Stimulated activated CD8-positive, alpha-beta memory T cell treated with anti-CD3 and anti-CD28 coated beads, Interleukin-4, amount 100 ng/mL, for 4 hours (primary cell): ENCODE measurements at places on chromosomes 4 and X.

DNA sequence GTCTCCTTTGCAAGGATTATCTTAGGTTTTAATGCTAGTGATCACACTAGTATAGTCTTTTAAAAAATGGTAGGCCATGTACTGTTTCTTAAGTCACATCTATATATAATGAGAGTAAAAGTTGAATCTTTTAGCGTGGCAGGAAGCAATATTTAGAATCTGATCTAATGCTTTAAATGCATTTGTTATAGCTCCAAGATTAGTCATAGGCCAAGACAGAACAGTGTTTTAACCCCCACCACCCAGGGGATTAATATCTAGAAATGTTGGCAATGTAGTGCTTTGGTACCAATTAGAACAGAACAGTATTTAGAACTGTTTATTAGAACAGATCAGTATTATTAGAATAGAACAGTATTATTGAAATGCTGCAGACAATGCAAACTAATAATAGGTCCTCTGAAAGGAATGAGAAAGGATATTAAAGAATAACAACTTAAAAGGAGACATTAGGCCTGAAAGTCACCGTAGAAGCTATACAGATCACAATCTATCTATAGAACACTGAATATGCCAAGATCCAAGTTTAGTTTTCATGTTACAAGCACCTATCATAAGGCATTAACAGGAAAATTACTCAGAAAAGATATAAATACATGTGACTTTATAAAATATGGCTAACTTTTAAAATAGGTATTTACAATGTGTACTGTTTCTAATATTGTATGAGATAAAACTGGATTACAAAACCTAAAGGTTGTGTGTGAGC is 146.2 kb downstream of the NPNT start:
- DNase-seq, result no peak

DNA sequence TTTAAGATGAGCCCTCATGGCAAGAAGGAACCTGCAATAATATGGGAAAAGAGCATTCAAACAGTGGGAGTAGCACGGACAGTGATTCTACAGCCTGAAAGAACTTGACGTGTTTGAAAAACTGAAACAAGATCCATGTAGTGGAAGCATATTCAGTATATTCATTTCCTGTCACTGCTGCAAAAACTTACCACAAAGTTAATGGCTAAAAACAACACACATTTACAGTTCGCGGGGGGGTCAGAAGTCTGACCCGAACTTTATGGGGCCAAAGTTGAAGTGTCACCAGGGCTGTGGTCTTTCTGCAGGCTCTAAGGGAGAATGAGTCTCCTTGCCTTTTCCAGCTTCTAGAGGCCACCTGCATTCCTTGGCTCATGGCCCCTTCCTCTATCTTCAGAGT is 52.6 kb upstream of the ARX start:
- no peak for DNase-seq

- no peak for DNase-seq
These were observed 1.3 kb downstream of the BGN start for GRCh38 chrX:153495903-153496589.

DNA sequence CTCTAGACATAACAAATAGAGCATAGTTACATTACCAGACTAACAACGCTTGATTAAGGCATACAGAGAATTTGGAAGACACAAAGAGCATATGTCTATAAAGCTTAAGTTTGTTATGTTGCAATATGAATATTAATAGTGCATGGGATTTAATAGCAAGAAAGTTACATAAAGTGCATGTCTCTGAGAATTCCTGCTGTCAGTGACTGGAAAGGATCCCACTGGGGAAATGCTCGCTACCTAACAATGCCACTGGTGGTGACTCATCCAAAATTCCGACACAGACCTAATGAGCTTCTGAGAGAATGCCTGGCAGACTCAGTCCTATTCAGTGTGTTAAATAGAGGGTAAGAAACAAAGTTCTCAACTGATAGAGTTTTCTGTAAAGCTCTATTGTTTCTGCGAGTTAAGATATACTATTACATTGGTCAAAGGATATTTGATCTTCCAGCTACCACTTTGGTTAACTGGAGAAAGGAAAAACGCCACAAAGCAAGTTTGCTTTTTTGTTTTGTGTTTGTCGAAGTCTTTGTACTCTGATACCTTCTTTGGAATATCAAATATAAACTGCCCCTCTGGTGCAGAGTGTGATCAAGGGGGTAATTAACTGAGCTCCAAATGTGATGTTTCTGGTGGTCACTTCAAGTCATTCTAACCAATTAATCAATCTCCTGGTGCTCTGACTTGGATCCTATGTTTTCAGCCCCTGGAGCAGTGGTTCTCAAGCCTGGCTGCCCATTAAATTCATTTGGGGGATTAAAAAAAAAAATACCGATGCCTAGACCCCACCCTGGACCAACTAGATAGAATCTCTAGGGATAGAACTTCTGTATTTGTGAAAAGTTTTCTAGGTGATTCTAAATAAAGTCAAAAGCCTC is 107.9 kb downstream of the PALLD start:
- DNase-seq, result no peak

- DNase-seq, result no peak
These were observed 40.5 kb downstream of the FRYL start for GRCh38 chr4:48739560-48740019.

DNA sequence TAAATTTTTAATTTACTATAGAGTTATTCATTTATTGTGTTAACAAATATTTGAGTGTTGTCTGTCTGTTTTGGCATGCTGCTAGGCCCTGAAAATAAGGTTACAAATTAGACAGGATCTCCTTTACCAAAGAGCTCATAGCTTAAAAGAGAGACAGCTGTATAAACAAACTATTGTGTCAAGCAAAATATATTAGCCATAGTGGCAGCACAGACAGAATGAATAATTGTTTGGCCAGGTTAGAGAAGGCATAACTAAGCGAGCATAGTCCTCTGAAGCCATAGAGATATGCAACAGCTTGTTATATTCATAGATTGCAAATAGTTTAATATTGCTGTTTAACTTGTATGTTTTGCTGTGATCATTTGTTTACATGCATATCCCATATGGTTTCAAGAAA is 66.7 kb upstream of the NDUFC1 start:
- no peak for DNase-seq

DNA sequence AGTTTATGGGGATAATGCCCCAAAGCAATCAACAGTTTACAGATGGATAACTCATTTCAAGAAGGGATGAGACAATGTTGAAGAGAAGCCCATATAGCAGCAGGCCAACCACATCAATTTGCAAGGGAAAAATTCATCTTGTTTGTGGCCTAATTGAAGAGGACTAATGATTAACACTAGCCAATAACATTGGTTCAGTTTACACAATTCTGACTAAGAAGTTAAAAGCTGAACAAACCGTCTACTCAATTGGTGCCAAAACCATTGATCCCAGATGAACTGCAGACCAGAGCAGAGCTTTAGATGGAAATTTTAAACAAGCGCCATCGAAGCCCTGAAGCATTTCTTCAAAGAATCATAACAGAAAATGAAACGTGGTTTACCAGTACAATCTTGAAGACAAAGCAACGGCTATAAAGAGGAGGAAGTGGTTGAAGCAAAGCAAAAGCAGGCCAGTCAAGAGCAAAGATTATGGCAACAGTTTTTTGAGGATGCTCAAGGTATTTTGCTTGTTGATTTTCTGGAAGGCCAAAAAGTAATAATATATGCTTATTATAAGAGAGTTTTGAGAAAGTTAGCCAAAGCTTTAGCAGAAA is 20.5 kb upstream of the BLTP1 start:
- no peak for DNase-seq

DNA sequence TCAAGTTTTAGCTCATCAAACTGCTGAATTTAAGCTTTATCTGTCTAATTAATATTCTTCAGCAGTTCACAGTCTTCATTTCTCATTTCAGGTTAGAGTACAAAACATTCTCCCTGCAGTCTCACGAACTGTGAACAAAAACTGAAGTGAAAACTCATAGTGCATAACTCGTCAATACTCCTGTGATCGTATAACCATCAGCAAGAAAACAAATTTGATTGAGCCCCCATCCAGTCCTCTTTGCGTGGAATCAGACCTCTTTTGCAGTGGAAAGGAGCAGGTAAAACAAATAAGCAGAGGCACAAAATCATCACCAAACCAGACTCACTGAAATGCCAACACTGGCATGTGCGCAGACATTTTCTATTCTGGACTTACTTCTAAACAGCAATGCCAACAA is 12.7 kb downstream of the ADAM29 start:
- no peak for DNase-seq

DNA sequence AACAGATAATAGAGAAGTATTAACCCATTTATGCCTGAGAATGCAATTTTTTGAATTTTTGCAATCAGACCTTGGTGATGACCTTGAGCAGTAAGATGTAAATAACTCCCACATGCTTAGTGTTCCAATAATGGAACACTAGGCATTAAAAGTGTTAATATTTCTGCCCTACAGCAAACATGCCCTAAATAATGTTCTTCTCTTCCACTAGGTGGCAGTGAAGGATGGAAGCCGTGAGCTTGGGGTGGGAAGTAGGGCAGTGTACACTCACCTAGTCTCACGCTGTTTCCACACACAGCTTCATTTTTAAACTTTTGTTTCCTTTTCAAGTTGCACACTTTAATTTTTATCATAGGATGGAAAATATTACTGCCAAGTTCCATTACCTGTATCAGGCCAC is 613.1 kb upstream of the HS3ST1 start:
- no peak for DNase-seq

GRCh38 chr4:31156221-31156620 is 436.1 kb downstream of the PCDH7 start:
- no peak for DNase-seq

DNA sequence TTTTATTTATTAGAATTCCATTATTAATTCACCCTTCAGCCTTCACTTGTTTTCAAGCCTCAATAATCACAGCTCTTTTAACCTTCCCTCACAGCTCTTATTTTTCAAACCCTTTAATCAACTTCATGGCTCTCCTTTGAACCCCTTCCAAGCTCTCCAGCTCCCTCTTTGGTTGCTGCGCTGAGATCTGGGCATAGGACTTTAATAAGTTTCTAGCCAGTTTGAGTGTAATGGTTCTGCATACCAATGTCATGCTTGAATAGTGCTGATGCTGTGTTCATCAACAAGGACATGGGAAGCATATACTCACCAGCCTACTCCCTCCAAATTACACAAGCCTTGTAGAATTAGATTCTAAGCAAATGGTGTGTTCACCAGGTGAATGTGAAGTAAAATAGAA is 3.5 kb upstream of the RNF212 start:
- no peak for DNase-seq

DNA sequence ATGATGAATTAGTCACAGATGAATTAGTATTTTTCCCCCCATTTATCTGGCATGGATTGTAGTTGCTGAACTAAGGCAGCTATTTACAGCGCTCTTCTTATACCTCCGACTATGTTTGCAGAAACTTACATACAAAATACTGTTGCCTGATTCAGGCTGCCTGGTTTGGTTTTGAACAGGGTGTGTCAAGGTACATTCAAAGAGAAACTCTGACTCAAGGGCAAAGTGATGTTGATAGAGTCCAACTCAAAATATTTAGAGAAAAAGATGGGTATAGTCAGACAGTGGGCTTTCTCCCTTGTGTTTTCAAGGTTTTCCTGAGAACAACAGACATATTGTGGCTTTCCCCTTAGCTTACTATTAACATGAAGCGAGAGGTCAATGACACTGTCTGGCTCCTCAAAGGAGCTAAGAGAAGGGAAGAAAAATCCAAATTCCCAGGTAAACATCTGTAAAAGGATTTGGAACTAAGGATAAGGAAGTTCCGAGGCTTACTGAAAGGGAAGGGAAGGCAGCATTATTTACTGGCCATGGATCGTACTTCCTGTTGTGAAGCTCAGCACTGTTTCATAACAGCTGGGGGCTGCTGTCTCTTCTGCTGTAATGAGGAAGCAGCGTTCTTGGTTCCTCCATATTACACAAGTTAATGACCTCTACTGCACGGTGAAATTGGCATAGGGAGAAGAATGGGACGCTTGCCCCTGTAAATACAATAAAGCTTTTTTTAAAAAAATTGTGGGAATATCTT is 30.9 kb downstream of the FAM9C start:
- DNase-seq, result no peak

- DNase-seq, result no peak
These were observed 82.0 kb downstream of the HAUS3 start for GRCh38 chr4:2159931-2160330.

GRCh38 chr4:149065753-149066152 is 623.5 kb upstream of the NR3C2 start:
- DNase-seq, result no peak

DNA sequence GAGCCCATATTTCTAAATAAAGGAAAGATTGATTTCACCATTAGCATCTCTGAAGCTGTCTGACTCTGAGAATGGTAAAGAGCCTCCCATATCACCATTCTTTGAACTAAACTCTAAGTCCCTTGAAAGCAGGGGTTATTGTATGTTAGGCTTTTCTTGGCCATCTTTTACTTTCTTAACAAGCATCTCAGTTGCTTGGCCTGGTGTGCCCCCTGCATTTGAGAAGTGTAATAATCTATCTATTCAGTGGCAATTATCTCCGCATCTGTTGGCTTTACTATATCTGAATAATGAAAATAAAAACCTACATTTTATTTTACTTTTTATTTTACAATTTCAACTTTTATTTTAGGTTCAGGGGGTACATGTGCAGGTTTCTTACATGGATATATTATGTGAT is 128.3 kb upstream of the ARMCX2 start:
- no peak for DNase-seq

DNA sequence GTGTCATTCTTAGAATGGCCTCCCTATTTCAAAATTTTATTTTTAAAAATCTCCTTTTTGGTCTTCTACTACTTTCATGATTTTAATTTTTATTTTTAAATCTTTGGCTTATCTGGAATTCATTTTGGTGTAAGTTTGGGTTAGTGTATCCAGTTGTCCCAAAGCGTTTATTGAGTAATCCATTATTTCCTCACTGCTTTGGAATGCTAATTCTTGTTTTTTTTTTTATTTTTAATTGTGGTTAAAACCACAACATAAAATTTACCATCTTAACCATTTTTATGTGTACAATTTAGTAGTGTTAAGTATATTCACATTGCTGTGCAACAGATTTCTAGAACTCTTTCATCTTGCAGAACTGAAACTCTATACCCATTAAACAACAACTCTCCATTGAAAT is 8.7 kb downstream of the CITED1 start:
- no peak for DNase-seq

- no peak for DNase-seq
These were observed 103.4 kb downstream of the SLC7A11 start for GRCh38 chr4:138138774-138139173.

GRCh38 chr4:119939071-119939995 is 127.3 kb downstream of the MAD2L1 start:
- DNase-seq, result no peak

GRCh38 chrX:6227453-6227835 is 1.2 kb downstream of the NLGN4X start:
- no peak for DNase-seq

- no peak for DNase-seq
These were observed 48.4 kb downstream of the GPC3 start for GRCh38 chrX:133937022-133937421.

GRCh38 chrX:54922547-54922946 is 1.9 kb downstream of the TRO start:
- no peak for DNase-seq

DNA sequence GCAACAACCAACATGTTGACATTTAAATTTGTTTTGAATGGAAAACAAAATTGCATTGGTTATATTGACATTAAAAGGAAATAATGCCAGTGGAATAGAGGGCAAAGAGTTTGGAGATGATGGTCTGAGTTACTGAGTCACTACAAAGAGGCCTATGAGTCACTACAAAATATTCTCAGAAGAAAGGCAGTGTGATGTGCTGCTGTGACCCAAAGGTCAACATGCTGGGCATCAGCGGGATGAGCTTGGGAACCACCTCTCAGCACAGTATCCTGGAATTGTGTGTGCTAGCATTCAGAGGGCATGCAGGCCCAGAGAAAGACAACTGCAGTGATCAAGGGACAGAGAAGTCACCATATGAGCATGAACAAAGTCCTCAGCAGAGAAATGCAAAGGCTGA is 2.8 kb downstream of the CMC4 start:
- DNase-seq, result no peak
